Esophagus muscularis mucosa (tissue), 4 donors: ENCODE measurements at places on chromosomes 5 and 9. TPM values are rescaled to one million over a fixed set of nuclear protein-coding genes. Genes with fewer than 3 reads are reported as not detected.

SPATA31C2 gene
- not detected for total RNA-seq

WHRN gene
- 12.2 TPM for total RNA-seq

LRRC19 gene
- not detected for total RNA-seq

PCDHGA3 gene
- total RNA-seq = 2.6 TPM

DNA sequence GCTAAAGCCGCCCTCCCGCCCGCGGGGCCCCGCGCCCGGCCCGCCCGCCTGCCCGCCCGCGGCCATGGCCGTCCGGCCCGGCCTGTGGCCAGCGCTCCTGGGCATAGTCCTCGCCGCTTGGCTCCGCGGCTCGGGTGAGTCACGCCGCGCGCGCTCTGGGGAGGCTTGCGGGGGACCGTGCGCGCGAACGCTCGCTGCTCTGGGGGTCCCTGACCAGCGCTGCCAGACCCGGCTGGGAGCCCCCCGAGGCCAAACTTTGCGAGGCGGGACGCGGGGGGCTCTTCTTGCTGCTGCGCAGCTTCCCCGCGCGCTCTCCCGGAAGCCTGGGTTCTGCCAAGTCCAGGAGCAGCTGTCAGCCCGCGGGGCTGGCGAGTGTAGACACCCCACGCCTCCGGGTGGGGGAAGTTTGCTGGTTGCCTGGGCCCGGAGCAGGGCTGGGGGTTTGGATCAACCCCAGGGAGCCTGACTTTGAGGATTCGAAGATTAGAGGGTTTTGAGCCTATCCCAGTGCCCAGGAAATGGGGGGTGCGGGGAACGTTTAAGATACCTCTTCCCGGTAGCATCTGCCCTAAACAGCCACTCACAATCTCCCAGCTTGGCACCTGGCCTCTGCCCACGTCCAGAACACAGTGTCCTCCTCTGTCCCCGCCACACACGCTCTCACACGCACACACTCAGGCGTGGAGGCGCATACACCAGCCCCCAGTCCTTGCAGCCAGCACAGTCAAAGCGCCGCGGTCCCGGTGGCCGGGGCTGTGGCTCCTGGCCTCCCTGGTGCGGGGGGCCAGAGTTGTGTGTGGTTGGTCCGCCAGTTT, 535 bp downstream of the UNC5A start:
- no peak for DNase-seq

TNPO1 gene
- total RNA-seq = 67.8 TPM

LHX3 gene
- not detected for total RNA-seq

DNA sequence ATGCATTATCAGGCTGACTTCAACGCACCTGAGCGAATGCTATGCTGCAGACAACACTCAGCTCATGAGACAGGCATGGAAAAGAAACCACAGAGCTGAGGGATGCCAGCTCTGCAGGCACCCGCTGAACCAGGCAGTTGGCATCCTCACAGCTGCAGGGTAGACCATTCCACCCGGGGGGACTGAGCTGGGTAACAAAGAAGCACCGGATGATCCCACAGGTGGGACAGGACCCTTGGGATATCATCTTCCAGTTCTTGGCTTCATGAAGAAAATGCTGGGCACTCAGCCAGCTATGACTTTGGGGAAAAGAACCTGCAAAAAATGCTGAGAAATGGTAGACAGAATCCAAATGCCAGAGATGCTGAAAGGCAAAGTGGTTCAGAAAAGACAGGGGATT, 9.6 kb downstream of the EPB41L4B start:
- no peak for DNase-seq

GRCh38 chr5:64165500-64166200, at the start of gene RNF180:
Gene RNF180 (plus strand): TSS chr5:64165843. CDS start chr5:64200808, 34,965 bp downstream.
- no peak for DNase-seq

DNA sequence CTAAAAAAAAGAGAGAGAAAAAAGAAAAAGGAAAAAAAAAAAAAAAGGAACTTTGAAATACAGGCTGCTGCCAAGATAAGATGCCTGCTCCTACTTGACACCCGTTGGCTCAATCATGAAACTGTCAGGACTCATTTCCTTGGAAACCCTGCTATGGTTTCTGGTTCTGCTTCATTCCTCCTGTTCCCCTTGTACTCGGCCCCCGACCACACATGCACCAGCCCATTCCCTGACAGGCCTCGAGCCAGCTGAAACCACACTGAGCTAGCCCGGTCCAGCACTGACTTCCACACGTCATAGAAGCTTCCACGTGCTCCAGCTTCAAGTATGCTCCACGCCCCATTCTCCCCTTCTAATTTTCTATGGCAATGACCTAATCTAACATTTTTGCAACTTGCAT, 93.2 kb downstream of the MYO10 start:
- DNase-seq = no peak

DROSHA gene
- 35.8 TPM for total RNA-seq

CDH18 gene
- under 0.01 TPM for total RNA-seq

DNA sequence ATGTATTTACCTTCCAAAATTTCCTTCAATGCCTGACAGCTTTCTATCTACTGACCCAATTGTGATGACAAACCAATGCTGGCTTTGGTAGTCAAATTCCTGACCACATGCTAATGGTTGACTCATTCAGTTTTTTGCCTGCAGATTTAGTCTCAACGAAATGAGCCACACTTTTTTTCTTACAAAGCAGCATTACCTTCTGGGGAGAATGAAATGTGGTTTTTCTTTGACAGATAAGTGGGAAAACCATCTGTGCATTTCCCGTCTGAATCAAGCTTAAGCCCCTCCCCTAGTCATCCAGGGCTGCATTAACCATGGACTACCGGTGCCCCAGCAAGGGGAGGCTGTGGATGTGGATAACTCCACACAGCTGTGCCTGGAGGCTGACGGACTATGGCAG, 99.6 kb upstream of the TAF11L2 start:
- peak; percentile 0 for DNase-seq

GRCh38 chr5:75616971-75617621, 5.8 kb downstream of the ANKDD1B start:
- no peak for DNase-seq

DNA sequence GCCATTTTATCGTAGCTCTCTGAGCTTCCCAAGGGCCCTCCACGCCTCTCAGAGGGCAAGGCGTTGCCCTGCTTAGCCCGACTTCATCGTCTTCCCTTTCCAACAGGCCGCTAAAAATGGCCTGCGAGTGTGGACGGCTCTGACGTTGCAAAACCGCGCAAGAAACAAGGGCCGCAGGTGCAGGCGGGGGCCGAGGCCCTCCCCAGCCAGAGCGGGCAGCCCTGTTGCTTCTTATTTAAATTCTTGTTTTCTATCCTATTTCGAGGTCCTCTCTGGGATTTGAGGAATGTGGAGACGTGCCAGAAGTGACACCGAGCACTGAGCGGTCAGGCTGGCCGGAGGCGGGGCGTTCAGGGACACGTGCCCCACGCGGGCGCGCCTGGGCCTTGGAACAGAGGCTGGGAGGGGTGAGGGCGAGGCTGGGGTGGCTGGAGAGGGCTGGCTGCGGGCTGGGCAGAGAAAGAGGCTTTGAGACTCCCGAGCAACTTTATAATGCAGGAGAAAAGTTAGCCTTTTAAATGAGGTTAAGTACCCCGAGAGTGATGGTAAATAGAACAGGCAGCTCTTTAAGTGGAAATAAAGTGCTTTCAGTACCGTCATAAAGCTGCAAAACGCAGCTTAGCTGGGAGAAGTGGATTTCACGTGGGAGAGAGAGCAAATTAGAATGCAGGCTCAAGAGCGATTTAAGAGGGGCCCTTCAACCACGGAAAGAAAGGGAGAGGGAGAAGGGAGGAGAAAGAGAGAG, 243.6 kb downstream of the AUH start:
- peak; percentile 93 for DNase-seq

DNA sequence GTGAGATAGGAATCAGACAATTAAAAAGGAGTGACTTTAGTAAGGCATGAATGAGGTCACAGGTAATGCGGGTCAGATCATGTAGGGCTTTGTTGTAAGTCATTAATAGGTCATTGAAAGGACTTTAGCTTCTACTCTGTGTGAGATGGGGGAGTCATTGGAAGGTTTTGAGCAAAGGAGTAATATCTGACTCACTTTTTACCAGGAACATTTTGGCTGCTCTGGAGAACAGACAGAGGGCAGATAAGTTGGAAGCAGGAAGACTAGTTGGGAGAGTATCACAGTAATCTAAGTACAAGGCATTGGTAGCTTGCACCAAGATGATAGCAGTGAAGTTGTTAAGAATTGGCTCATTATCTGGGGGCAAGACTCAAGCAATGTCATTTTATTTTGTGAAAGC, 37.4 kb downstream of the KIF2A start:
- DNase-seq = no peak

FOXD4L4 gene
- not detected for total RNA-seq

GRCh38 chr5:132253452-132254320, 3.8 kb upstream of the PDLIM4 start:
- DNase-seq = no peak

GRCh38 chr5:124658867-124659557, 87.4 kb downstream of the ZNF608 start:
- peak; percentile 24 for DNase-seq
